ENCODE measurements at places on chromosomes 4 and X.

GRCh38 chr4:111204797-111205196 lies 581.9 kb upstream of the PITX2 start:
- DNase-seq, result no peak

DNA sequence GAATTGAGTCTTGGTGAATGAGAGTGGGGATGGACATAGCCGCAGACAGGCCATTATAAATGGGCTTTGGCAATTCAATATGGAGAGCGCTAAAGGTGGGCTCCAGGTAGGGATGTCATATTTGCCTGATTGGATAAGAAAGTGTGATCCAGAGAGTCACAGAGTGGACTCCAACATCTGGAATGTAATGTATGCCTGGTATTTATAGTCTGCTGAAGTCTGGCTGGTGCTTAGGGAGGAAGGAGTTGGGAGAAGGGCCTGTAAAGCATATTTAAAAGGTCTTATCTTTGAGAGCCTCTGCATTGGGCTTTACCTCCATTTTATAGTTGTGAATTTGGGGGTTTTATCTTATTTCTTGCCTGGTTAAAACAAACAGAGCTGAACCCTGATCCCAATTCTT lies 153.2 kb downstream of the GALNTL6 start:
- no peak for DNase-seq

- no peak for DNase-seq
Measured at GRCh38 chr4:170134821-170135220, 45.1 kb upstream of the AADAT start.

DNA sequence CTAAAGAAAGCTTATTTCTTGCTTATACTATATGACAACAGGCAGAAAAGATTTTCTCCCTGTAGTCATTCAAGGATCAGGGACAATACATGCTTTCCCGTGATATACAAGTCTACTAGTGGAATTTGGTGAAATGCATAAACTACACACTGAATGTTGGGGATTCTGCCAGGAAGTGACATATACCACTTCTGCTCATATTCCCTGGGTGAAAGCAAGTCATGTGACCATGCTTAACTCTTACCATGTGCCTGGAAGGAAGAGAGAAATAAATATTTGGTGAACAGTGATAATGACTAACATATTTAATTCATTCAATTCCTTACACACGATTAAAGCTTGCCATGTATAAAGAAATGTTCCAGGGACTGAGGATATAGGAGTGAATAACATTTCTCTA lies 534.6 kb downstream of the PPARGC1A start:
- peak; percentile 9 for DNase-seq

DNA sequence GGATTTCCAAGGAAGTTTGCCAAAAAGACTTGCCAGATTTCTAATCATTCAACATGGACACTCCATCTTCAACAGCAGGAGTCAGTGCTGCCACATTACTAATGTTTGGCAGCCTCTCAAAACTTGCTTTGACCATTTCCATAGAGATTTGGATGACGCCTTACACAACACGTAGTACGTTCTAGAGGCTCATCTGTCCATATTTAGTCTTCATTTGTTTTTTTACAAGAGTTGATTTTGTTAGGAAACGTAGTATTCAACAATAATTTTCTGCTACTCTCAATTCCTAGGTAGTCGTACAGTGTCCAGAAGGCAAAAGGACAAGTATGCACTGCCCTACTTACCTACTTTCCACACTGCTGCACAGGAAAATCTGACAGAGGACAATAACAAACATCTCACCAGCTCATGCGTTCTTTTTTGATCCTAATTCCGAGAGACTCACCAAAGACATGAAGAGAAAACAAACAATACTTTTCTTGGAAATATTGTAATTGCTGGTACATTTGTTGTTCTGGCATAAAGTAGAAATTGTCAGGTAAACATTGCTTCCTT lies 117.3 kb downstream of the SNCA start:
- no peak for DNase-seq

- DNase-seq, result no peak
Measured at GRCh38 chr4:17773135-17773698, 8.2 kb downstream of the FAM184B start.

DNA sequence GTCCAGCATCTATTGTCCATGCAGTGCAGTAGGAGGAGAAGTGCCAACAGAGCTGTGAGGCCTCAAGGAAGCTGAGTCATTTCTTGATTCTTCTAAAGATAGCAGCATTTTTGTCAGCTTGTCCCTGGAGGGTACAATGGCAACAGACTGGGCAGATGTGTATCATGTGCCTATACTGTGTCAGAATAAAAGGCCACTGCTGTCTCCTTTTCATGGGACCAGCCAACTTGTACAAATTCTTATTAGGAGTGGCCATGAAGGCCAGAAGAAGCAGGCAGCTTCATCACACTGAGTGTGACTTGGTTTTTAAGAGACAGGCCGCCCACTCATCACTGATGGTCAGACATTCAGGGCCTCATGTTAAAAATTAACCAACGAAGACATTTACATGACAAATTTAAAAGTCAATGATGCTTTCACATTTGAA lies 185.0 kb upstream of the FAM241A start:
- peak; percentile 89 for DNase-seq

GRCh38 chrX:97482666-97483300 lies 599.1 kb downstream of the RPA4 start:
- DNase-seq, result no peak

DNA sequence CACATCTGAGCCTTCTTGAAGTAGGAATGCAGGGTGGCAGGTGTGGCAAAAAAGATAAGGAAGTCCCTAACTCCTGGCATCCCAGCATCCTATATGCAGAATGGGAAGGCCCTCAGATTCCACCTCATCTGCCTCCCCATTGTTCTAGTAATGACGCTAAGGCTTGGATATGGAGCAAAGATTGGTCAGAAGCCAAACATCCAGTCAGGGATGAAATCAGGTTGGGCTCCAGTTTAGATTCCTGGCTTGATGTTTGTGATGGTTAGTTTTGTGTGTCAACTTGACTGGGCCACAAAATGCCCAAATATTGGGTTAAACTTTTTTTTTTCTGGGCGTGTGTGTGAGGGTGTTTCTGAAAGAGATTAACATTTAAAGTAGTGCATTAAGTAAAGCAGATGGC lies 39.6 kb upstream of the MAGEA4 start:
- DNase-seq, result no peak

- peak; percentile 0 for DNase-seq
Measured at GRCh38 chr4:34250562-34250961, 1993.8 kb downstream of the ARAP2 start.

DNA sequence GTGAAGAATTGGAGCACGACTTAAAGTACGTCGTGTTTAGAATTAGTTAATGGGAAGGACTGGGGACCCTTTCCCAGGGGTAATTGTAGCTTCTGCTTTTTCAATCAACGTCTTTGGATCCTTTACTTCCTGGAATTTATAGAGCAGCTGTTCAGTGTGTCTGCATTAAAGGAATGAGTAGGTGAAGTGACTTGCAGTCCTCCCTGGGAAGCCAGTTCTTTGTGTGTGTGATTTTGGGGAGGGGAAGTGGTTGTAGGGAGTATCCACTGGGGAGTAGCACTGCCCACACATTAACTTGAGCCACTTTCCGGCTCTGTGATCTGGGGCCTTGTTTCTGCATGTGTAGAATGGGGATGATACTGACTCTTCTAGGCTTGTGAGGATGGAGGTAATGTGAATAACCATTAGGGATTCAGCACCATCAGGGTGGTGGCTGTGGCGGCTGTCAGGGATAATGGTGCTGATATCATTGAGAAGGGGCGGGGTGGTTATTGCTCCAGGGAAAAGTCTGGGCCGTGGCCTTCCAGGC lies 54.7 kb downstream of the TMEM131L start:
- no peak for DNase-seq

GRCh38 chr4:135382280-135382959 lies 1180.8 kb upstream of the PABPC4L start:
- DNase-seq, result no peak

DNA sequence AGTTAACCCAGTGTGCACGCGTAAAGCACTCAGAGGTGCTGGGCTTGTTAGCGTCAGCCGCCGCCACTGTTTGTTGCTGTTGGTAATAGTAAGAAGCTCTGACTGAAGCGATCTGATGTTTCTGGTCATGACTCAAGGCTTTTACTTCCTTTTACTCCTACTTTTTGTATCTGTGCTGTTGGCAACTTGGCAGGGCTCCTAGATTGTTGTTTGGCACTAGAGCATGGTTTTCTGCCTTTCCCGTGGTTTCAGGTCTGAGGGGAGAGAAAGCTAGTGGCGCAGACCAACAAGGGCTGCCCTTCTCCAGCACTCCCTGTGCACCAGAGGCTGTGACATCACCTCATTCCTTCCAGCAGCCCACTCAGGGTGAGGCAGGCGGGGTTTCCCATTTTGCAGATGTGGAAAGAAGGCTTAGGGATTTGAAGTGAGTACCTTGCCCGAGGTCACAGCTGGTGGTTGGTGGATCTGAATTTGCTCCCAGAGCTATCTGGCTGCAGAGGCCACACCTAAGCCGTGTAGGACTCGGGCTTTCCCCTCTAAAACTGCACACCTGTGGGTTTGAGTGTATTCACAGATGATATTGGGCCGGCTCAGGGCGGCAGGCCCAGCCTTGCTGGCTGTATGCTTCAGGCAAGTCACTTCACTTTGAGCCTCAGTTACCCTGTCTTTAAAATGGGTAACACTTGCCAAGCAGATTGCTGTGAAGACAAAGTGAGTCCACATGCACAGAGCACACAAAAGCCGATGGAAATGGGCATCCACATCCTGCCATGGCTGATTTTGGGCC lies 51.2 kb upstream of the TADA2B start:
- DNase-seq, result peak; percentile 79

DNA sequence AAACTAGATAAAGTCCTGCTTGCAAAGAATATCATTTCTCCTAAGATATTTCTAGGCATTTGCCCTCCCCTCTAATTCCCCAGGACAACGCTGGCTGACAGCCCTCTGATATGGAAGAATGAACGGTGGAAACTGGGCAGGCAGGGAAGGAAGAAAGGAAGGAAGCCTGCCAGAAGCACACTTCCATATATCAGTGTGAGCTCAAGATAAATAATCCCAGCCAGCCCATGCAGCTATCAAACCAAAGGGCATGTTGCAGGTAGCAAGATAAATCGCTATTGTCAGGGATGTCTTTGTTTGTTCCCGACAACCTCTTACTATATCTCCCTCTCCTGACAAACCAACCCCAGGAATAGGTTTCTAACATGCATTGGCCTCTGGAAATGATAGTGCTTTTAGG lies 412.8 kb downstream of the HNRNPD start:
- no peak for DNase-seq
